ENCODE measurements at places on chromosomes 11 and 22. TPM values are rescaled to one million over a fixed set of nuclear protein-coding genes. Genes with fewer than 3 reads are reported as not detected.

Gene TCN1
- total RNA-seq: under 0.01 TPM

DNA sequence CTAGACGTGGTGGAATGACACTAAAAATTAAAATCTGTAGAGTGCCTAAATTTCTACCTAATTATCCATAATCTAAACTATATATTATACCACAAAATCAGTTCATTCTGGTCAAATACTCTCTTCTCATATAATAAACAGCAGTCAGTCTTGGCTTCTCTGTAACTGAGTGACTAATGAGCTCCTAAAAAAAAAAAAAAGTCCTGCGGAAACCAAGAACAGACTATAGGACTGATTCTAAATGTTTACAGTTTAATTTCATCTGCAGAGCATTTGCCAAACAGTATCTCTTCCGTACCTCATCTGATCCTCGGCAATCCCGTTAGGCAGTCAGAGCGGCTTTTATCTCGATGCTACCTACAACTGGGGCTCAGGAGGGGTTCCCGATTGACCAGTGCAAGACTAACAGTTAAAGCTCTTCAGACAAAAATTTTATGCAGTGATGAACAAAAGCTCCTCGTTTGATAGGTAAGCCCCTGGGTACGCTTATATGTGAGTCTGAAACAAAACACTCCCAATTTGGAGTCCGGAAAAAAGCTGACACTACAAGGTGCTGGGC lies 686 bp downstream of the KIF18A start:
- peak; percentile 43 for DNase-seq

DNA sequence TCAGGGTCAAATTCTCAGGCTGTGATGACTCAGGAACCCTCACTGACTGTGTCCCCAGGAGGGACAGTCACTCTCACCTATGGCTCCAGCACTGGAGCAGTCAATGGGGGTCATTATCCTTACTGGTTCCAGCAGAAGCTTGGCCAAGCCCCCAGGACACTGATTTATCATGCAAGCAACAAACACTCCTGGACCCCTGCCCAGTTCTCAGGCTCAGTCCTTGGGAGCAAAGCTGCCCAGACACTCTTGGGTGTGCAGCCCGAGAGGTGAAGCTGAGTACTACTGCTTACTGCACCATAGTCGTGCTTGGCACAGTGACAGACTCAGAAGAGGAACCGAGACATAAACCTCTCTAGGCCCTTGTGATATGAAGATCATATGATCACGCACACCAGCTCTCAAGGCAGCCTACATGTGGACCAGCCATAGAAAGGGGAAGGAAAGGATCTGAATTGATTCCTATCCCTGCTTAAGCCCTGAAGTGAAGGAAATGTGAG lies 58.2 kb downstream of the ZNF280B start:
- no peak for DNase-seq

Gene RASD2
- total RNA-seq: under 0.01 TPM

DNA sequence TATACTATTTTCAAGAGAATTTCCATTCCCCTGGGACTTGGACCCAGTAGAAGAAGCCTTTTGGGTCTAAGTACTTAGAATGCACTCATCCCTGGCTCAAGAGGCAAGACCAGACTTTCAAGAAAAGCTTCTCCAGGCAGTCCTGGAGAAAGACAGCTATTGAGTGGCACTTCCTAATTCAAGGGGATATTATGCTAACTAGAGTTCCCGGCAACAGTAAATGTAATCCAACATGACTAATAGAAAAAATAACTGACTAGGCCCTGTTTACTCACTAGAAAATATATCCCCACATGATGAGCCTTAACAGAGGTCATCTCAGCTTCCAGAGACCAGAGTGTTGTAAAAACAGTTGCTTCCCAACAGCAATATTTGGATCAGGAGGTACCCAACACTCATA lies 47.2 kb upstream of the AKIP1 start:
- DNase-seq: no peak

DNA sequence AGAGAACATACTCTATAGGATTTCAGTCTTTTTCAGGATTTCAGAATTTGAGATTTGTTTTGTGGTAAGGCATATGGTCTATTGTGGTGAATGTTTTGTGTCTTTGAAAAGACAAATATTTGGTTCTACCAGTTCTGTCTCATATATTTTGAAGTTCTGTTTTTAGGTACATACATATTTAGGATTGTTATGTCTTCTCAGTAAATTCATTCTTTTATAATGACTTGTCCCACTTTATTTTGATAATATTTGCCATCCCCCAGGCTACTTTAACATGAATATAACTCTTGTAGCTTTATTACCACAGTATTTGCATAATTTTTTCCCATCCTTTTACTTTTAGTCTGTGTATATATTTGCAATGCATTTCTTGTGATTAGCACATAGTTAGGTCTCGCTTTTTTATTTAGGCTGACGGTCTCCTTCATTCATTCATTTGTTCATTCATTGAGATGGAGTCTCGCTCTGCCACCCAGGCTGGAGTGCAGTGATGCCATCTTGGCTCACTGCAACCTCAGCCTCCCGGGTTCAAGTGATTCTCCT lies 32.1 kb downstream of the MTMR3 start:
- no peak for DNase-seq

Gene SNX15
- total RNA-seq: 25.9 TPM

DNA sequence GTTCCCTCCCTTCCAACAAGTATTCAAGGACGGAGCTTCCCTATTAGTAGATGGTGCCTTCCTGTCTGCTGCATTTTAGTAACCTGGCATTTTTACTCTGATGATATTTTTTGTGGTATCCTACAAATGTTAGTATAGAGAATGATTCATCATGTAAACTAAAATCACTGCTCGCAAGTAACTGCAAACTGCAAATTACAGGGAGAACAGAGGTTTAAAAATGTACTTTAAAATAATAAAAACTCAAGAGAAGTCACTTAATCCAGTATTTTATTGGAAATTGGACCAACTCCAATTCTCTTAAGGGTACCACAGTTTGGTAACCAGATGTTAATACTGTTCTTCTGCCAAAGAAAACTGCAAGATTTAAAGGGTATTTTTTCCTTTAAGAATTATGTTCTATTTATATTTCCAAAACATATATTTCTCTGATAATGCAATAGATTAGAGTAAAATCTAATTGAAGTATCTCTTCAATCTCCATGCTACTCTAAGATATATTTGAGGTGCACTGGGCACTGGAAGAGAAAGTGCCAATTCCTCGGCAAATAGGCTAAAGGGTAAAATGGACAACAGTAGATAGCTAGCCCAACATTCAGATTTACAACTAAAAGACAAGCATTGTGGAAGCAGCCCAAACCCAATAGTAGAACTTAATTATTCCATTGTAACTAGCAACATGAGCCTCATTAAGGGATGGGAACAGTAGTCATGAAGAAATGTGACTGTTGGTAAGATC lies 298.0 kb downstream of the TTC28 start:
- DNase-seq: no peak

DNA sequence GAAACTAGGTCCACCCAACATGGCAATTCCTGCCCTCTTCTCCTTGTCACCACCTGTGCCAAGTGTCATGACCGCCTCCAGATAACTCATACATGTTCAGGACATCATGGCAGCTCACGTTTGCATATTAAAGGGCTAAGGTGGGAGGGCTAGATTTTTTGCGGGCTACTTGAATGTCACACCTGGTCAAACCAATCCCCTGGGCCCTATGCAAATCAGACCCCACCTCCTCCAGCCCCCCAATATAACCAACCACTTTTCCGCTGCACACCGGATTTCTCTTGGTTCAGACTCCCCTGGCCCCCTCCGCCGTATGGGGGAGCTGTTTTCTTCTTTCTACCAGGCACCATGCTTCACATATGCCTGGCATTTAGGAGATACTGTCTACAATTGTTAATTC lies 12.6 kb downstream of the UPB1 start:
- no peak for DNase-seq

DNA sequence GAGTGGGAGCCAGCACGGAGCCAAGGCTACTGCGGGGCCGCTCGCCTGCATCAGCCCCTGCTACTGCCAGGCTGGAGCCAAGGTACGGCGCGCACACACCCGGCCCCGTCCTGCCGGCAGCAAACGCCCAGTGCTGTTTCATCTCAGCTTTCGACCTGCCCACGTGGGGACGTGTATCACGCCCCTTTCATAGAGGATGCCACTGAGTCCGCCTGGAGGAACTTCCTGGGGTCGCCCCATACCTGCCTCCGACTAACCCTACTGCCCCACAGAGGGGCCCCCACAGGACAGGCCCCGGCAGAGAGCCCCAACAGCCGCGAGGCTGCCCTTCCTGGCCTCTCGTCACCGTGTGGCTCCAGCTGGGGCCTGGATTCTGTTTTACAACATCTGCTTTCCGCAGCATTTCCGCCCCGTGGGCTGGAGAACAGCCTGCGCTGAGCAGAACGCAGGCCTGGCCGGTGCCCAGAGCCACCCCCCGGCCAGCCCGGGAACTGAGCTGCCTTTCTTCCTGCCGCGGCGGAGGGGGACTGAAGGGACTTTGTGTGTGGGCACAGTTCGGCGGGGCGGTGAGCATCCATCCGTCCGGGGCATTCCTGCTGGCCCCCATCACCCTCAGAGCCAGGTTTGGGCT lies 22.9 kb upstream of the ARHGAP8 start:
- peak; percentile 92 for DNase-seq

Gene CHRM1
- total RNA-seq: under 0.01 TPM
